ENCODE measurements at places on chromosomes 11 and 22.
A peak's percentile ranks its signal among the peaks of the same experiment; 100 is the strongest.

GRCh38 chr22:43789452-43789851, 22.7 kb downstream of the EFCAB6 start:
- no peak for DNase-seq

DNA sequence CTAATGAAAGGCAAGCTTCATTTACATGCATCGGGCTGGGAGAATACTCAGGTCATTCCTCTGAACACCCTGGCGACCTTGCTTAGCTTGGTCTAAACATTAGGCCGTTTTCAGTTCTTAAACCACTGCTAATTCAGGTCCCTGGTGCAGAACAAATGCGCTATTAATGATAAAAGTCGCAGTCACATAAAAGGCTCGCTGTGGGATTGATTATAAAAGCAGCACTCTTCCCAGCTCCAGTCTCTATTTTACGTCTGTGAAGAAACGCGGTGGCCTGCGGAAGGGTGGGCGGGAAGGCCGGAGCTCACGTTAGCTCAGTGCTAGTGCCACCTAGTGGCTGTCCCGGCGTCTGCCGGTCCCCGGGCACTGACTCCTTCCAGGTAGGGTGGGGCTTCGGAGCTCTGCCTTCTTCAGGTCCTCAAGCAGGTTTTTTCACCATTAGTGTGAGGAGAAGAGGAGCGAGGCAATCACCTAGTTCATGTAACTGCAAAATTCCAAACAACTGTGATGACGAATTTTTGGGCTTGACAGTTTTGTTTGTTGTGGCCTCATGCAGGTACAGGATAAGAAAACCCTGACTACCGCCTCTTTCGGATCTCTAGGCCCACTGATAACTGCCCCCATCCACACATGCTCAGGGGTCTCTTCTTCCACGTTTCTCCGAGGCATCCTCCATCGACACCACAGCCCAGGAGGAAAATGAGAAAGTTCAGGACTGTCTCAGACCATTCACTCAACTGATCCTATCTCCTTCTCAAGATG, 66.5 kb upstream of the CLMP start:
- DNase-seq, result peak; percentile 49

GRCh38 chr11:83835423-83835822, 549.3 kb upstream of the CCDC90B start:
- no peak for DNase-seq

DNA sequence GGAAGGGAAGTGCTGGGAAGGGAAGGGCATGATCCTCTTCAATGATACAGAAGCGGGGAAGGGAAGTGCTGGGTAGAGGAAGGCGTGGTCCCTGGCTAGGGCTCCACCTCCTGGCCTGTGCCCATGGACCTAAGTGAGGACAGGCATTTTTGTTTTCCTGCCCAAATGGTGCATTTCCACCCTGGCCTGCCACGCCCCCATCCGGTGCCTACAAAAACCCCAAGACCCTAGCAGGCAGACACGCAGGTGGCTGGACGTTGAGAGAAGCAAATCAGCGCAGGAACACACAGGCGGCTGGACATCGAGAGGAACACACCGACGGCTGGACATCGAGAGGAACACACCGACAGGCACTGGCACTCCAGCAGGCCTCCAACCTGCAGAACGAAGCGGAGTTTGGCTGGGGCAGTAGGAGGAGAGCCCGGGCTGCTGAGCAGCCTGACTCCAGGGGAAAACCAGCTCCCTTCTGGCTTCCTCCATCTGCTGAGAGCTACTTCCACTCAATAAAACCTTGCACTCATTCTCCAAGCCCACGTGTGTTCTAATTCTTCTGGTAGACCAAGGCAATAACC, 628.3 kb downstream of the BUD13 start:
- no peak for DNase-seq

DNA sequence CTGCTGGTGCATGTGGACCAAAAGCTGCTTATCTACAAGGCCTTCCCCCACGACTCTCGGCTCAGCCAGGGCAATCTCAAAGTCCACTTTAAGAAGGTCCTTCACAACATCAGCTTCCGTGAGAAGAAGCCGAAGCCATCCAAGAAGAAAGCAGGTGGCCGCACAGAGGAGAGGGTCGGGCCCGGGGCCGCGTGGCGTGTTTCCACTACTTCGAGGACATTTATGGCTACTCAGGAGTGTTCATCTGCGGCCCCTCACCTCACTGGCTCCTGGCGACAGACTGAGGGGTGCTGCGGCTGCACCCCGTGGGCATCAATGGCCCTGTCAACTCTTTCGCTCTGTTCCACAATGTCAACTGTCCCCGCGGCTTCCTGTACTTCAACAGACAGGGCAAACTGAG, 16.2 kb upstream of the SLC5A4 start:
- no peak for DNase-seq

DNA sequence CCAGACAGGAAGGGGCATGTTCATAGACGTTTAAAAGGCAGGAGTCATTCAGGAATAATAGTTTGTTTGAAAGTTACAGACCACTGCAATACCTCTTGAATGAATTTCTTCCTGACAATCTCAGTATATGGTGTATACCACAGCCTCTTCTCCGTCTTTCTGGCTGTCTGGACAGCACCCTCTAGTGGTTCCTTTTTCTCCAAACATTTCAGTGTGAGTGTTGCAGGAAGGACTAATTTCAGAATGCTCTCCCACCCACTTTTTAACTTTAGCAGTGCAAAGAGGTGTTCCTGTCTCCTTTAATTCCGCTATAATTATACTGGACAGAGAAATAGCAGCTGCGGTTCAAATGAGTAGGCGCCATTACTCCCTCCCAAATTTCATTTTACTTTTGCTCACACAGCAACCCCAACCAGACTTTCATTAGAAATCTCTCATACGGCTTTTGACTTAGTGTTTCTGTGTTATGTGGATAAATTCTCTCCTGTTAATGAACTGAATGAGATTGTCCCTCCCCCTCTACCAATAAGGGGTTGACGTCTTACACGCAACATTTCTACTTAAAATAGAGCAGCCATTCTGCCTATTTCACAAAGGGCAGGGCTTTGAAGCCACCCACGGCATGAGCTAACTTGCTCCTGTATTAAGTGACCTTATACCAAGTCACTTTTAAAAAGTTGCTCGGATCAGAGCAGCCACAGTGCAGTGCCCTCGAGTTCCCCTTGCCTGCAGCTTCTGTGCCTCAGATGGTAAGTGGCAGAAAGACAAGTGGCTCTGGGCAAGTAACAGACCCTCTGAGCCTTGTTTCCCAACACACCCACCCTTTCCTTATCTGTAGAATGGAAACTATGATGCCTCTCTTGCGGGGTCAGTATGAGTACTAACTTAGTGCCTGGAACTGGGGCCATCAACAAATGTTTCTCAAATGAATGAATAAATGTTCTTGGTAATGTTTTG, 368.6 kb downstream of the OPCML start:
- peak; percentile 14 for DNase-seq

DNA sequence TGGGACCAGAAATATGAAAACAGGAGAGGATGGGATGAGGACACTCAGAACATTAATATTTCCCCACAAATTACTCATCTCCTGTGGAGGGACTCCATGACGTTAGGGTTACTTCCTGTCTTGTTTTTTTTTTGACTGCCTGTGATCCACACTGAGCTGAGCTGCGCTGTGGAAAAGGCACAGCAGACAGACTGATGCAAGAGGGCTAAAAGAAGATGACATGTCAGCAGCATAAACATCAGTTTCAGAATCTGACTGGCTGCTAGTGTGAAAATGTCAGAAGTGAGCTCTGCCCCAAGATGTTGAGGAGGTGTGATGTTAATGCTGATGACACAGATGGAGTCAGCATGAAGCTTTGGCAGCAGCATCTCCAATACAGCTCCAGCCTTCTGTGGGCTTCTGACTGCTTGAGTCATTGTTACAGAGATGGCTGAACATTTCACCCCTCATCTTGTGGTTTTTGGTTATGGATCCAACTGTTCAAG, 286.8 kb downstream of the BLID start:
- no peak for DNase-seq

- DNase-seq, result no peak
Observed at GRCh38 chr11:64178203-64178602, 7.8 kb upstream of the STIP1 start.

DNA sequence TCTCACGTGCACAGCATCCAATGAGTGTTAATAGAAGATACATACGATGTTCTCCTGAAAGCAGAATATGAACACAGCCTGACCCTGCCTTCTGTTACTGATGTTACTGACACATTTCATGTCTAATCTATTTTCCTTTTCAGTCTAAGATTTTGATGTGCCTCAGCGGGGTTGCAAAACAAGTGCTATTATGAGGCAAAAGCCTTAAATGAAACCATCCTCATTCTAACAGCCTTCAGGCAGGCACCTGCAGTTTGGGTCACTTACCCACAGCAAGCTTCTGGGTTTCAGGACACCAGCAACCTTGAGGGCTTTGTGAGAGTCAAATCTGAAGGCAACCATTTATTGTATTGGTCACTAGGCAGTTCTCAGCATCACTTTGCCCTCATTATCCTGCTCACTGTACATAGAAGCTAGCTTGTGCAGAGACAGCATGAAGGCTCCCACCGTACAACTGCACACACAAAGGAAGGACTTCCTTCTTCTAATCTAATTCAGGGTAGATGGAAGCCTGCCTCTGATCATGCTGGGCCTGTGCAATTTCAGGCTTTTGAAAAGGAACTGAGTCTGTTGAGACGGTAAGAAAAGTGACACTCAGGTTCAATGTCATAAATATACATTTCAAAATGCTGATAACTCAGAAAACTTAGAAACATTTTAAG, 183.2 kb upstream of the PITPNB start:
- DNase-seq, result no peak

- no peak for DNase-seq
Observed at GRCh38 chr22:38973289-38974169, 8.6 kb upstream of the APOBEC3B start.

DNA sequence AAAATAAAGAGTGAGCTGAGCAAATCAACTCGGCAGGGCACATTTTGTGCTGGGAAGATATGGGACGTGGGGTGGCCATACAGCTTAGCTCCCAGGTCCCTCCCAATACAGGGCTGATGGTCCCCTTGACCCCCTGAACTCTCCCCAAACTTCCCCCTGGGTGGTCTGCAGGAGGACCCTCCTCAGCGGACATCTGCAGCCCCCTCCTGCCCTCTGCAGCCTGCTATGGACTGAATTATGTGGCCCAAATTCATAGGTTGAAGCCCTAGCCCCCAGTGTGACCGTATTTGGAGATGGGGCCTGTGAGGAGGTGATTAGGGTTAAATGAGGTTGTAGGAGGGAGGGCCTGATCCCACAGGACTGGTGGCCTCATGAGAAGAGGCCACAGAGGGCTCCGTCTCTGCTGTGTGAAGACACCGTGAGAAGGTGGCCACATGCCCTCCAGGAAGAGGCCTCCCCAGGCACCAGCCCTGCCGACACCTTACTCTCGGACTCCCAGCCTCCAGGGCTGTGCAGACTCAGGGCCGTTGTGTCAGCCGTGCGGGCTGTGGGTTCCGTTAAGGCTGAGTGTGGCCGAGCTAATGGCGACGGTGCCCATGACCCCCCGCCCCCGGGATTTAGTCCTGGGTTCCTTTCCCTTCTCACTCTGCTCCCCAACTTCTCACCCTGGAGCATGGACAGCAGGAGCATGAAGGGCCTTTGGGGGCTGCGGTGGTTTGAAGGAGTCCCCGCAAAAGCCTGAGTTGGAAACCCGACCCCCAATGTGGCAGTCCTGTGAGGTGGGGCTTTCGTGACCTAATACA, 1042.8 kb downstream of the BRD1 start:
- no peak for DNase-seq

- no peak for DNase-seq
Observed at GRCh38 chr11:81874635-81875034, 859.0 kb downstream of the FAM181B start.

DNA sequence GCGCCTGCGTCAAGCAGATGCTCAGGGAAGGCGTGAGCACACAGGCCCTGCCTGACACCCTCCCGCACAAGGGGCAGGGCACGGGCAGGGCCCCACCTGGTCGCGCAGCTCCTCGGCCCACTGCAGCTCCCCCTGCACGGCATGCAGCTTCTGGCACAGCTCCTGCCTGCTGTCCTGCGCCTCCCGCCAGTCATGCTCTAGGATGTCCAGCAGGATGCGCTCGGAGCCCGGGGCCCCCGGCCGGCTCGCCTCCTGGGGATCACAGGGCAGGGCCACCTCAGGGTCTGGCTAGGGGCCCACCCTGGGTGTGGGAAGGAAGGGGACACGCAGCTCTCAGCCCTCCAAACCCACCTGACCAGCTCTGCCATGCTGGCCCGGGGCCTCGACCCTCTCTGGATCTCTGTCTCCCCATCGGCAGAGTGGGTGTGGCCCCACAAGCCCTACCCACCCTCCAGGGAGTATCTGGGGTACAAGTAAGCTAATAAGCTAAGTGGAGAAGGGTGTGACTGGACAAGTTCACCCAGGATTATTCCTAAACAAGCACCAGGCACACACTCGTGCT, 10.7 kb downstream of the CARD10 start:
- no peak for DNase-seq

Measured in forelimb muscle (tissue), 1 donor.